ENCODE measurements at places on chromosomes 6 and 20.

DNA sequence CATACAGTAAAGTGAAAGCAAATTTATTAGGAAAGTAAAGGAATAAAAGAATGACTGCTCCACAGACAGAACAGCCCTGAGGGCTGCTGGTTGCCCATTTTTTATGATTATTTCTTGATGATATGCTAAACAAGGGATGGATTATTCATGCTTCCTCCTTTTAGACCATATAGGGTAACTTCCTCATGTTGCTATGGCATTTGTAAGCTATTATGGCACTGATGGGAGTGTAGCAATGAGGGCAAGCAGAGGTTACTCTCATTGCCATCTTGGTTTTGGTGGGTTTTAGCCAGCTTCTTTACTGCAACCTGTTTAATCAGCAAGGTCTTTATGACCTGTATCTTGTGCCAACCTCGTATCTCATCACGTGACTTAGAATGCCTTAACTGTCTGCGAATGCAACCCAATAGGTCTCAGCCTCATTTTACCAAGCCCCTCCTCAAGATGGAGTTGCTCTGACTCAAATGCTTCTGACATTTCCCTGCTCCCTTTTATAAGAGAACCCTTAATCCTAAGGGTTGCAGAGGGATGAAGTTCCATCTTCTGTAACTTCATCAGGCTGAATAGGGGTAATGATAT is 280.1 kb upstream of the RGS17 start:
- no peak for DNase-seq

GRCh38 chr6:56849896-56850295 is 105.0 kb upstream of the BEND6 start:
- no peak for DNase-seq

GRCh38 chr20:54344832-54345231 is 130.6 kb upstream of the DOK5 start:
- DNase-seq = no peak

GRCh38 chr20:35039146-35039545 is 53.5 kb downstream of the TRPC4AP start:
- no peak for DNase-seq

GRCh38 chr20:45507011-45507820 is 8.2 kb downstream of the SPINT3 start:
- no peak for DNase-seq

GRCh38 chr6:156719395-156719719 is 57.8 kb upstream of the ARID1B start:
- DNase-seq = no peak

DNA sequence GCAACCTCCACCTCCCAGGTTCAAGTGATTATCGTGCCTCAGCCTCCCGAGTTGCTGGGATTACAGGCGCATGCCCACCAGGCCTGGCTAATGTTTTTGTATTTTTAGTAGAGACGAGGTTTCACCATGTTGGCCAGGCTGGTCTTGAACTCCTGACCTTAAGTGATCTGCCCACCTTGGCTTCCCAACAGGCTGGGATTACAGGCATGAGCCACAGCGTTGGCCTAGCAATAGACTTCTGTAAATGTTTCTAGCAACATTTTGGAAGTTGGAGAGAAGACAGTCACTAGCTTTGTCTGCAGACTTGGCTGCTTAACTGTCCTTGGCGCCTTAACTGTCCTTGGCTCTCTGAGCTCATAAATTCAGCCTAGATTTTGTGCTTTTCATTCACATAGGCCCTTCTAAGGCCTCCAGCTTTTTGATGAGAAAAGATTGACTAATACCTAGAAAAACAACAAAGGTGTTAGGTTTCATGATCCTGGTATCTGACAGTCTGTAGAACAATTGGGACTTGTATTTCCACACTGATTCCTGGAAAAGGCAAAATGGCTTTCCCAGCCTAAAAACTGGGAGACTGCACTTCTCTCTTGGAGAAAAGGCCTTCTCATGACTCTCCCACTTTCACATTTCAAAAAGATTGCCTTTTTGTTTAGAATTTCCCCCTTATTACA is 49.7 kb downstream of the OR2B2 start:
- no peak for DNase-seq

DNA sequence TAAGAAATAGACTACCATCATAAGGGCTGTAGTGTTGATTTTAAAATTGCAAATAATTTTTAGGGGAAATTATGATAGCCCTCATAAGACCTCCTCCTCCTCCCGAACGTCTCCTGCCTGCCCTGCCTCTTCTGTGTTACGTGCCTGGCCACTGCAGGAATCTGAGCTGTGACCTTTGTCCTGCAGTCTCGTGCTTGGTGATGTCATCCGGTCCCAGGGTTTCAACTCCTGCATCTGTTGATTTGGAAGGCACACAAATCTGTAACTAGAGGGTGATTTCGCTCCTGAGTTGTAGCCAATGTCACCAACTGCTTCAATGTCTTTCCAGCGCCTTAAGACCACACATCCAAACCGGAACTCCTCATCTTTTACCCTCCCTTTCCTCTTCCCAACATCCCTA is 163.2 kb downstream of the AIG1 start:
- no peak for DNase-seq

DNA sequence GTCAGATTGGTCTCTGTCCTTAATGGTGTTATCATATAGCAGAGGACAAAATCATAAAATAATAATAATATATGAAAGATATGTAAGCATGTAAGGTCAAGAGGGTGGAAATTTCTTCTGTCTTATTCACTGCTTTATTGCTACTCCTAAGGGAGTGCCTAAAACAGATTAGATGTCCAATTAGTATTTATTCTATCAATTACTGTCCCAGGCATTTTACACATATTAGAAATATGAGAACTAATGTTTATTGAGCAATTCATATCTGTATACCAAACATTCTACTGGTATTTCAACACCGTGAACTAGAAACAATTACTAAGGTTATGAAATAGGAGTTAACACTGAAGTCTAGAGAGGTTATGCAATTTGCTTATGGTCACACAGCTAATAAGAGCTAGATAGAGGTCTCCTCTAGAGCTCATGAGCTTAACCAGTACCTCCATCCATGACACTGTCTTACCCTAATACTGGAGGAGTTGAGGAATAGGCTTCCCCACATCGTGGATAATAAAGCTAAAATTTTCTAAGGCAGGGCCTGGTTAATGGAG is 302.3 kb downstream of the PLCB1 start:
- DNase-seq = no peak

DNA sequence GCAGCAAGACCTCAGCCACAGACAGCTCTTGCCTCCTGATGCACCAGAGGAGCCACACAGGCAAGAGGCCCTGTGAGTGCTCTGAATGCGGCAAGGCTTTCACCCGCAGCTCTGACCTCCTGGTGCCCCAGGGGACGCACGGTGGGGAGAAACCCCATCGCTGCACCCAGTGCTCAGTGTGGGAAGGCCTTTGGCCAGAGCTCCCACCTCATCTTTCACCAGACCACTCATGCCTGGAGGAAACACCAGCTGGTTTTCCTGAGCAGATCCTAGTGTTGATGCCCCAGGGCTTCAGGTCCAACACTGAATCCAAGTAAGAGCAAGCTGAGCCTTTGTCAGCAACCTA is 37.0 kb upstream of the XRN2 start:
- no peak for DNase-seq

DNA sequence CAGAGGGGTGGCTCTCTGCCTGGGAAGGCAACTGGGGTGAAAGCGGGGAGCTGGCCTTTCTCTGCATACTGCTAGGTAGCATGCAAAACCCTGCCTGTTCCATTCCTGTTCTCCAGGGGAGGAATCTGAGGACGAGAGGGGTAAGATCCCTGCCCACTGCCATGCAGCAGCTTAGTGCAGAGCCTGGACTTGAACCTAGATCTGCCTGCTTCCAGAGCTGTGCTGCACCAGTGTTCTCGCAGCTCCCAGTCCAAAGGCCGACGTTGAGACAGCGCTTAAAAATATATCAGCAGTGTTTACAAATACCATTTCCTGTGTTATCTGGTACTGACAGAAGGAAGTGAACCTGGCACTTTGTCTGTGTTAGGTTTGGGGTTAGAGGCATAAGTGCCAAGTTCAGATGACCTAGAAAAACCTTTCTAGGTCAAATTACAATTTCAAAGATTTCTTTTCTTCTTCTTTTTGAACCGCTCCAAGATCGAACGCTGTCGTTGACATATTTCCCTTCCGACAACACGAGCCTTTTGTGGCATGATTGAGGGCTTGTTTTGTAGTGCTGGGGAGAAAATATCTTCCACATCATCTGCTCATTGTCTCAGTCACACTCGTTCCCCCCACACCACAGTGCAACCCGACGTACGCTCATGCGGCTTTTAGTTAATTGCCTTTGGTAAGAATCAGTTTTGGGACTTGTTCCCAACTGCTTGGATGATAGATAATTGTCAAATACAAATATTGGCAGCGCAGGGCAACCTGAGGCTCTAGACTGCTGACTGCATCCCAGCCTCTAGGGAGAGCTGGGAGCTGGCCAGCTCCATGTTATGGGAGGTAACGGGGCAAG is 44.6 kb downstream of the TOX2 start:
- no peak for DNase-seq

- DNase-seq = no peak
These were observed 2.9 kb downstream of the ARG1 start for GRCh38 chr6:131575834-131576478.

DNA sequence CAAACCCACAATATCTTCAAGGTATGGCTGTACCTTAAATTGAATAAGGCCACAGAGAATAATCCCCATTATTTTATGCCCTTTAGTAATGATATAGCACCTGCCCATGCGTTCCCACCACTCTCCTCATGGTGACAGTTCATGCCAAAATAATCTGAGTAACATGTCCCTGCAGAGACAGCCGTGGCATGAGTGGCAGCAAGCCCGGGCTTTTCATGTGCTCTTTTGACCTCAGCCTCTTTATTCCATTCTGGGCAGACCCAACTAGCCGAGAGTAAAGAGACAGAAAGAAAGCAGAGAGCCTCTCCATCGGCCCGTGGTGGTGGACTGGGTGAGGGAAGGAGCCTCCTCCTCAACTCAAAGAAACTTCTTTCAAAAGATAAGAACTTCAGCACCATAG is 19.9 kb upstream of the POPDC3 start:
- DNase-seq = no peak

- no peak for DNase-seq
These were observed 97.4 kb upstream of the ARMC2 start for GRCh38 chr6:108750801-108751200.

GRCh38 chr6:35260591-35261570 is 1.3 kb downstream of the ZNF76 start:
- DNase-seq = no peak

DNA sequence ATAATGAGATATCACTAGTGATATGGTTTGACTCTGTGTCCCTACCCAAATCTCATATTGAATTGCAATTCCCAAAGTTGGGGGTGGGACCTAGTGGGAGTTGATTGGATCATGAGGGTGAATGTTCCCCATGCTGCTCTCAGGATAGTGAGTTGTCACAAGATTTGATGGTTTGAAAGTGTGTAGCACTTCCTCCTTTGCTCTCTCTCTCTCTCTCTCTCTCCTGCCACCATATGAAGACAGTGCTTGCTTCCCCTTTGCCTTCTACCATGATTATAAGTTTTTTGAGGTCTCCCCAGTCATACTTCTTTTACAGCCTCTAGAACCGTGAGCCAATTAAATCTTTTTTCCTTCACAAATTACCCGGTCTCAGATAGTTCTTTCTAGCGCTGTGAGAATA is 1002.0 kb upstream of the ADGRB3 start:
- no peak for DNase-seq

DNA sequence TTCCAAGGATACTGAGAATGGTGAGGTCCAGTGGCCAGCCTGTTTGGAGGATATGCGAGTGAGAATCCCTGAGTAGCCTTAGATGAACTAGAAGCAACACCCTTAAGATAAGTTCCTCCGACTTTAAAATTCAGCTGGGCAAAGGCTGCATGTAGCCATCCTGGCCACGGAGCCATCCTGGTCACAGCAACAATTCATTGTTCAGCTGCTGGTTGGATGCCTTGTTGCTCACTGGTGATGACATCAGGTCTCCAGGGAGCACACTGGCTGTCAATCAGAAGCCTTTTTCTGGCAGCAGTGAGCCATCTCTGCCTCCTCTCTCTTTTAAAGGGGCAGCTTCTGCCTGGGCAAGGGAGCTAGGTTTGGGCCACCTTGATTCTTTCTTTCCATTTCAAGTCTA is 22.4 kb upstream of the RIMS4 start:
- DNase-seq = no peak

DNA sequence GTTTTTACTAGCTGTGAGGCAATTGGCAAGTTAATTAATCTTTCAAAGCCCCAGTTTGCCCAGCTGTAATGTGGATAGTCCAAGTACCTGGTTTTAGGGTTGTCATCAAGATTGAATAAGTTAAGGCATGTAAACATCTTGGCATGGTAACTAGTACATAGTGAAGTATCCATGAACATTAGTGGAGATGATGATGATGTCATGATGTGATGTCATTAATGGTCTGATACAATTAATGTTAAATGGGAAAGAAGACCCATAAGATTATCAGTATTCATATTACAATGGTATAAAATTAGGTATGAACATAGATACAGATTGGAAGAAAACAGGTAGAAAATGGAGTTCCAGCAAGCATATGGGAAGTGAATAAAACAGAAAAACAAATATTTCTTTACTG is 5.3 kb downstream of the EPB41L1 start:
- no peak for DNase-seq

DNA sequence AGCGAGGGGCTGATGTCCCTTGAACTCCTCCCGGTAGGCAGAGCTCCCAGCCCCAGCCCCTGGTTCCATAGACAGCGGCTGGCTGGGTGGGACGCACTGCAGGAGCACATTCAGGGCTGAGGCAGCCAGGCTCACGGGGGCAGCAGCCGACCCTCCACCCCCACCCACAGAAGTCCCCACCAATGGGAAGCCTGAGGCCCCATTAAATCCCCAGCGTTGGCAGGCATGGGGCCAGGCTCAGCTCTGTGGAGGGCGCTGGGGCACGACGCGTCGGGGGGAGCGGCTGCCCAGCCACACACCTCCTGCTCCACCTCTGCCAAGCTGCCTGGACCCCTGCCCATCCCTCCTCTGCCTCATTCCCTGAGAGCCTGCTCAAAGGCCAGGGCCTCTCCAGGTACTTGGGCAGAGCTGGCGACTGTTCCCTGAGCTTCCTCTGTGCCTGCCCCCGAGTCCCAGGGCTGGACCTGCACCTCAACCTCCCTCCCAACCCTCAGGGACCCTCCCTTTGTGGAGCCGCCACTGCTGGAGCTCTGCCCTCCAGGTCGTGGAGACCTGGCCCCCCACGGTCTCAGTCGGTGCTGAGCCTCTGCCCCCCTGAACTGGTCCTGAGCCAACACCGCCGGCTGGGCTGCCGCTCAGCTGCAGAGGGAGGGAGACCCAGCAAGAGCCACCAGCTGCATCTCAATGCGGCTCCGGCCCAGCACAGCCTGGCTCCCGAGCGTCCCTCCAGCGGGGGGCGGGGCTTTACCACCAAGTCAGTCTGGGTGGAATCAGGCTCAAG is 9.1 kb downstream of the CHRNA4 start:
- DNase-seq = no peak

GRCh38 chr6:111441678-111442243 is 41.3 kb downstream of the REV3L start:
- no peak for DNase-seq

- DNase-seq = no peak
These were observed 1.7 kb downstream of the HBS1L start for GRCh38 chr6:135052939-135053338.

DNA sequence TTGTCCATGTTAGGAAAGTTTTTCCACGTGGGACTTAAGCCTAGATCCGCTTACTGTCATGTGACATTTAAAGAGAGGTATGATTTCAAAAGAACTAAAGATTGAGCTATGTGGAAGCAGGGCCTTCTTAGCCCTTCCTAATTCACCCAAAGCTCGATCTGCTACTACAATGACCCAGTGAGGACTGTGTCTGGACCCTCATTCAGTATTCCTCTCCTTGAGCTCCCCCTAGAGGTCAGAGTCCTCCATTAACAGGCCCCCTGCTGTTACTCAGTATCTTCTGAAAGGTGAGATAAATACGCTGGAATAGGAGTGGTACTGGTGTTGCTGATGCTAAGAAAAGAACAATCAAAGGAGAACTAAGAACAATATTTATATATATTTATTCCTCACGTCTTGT is 414.0 kb downstream of the GJA1 start:
- DNase-seq = no peak
